ENCODE measurements at places on chromosomes 6 and 20. TPM values are rescaled to one million over a fixed set of nuclear protein-coding genes. Genes with fewer than 3 reads are reported as not detected.

DNA sequence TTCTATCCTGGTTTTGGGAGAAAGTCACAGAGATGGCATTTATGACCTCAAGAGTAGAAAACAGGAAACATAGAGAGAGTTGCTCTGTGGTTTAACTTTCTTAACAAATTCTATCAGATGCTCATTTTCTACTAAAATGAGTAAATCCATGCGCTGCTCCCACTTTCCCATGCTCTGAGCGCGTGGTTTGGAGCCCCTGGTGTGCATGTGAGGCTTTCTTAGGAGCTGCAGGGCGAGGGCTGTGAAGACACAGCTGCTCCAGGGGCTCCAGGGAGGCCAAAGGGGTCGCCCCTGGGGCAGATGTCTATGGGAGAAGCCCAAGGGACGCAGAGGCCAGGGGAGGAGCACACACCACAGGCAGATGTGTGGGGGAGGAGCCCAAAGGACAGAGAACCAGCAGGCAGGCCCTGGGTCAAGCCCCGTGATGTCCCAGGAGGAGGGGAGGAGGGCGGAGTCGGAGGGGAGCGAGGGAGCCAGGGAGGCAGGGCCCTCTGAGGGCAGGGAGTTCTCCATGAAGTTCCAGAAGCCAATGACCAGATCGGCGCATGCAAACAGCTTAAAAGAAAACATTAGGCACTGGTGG is 122.9 kb downstream of the IRF4 start:
- H3K27me3 ChIP-seq: no peaks in the 10 kb centered on the region
- H3K36me3 ChIP-seq: no peaks in the 10 kb centered on the region
- no peak for DNase-seq
- H3K27ac ChIP-seq: no peak overlapping the region

DNA sequence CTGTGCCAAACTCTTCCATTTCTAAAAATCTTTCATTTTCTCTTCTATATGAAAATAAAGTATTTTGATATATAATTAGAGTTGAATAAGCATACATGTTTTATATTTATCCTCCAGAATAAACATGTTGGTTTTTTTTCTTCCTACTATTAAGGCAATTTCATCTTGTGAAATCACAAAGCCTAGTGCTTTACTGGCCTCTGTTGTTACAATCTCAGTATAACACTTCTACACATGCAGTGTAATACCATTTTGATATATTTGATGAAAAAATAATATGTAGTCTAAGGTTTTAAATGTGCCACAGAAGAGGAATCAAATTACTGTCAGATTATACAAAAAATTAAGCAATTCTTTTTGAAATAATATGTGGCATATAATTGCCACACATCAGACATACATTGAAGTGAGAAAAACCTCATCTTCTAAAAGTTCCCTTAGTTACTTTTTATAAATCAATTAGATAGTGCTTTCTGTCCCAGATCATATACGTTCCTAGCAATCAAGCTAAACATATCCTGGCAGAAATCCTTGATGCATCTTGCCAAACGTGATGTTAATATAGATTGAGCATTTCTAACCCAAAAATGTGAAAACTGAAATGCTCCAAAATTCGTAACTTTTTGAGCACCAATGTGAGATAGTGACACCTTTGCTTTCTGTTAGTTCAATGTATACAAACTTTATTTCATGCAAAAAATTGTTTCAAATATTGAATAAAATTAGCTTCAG is 225.1 kb upstream of the MANEA start:
- no peaks in the 10 kb centered on the region for H3K27me3 ChIP-seq
- H3K4me3 ChIP-seq: no peak overlapping the region
- H3K4me1 ChIP-seq: no peaks in the 10 kb centered on the region
- no peak for DNase-seq

Gene OPRM1
- total RNA-seq: not detected

DNA sequence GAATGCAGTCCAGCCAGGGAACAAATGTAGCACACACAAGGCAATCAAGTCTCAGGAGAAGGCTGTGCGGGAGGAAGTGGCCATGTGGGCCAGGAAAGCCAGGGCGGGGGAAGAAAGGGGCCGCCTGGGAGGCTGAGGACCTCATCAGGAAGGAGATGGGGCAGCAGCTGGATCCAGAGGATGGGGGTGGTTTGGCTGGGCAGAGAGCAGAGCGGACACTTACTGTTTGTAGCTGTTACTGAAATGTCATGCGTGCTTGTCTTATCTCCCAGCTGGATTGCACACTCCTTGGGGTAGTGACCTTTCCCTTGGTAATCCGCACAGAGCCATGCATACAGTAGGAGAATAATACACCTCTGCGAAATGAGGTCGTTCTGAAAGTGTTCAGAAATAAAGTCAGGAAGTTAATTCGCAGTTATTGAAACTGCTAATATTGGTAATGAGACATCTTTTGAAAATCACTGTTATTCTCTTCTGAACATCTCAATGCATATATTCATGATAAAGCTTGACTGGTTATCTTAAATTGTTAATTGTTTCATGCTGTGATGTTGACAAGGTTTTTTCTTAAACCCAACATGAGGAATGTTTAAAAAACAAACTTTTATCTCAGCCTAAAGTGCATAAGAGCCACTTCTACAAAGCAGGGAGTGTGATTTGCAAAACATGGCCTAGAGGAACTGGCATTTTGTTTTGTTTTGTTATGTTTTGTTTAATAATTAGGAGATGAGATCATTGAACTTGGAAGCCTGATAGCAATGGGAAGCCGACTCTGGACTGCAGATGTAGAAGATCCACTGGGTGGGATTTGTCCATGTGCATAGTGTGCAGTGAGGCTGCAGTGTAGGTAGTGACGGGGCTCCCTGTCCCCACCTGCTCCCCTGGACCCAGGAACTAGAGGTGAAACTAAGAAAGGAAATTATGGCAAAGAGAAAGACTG is 18.0 kb upstream of the MAP3K4 start:
- H3K27ac ChIP-seq: no peak overlapping the region
- no peaks in the 10 kb centered on the region for H3K36me3 ChIP-seq
- H3K4me1 ChIP-seq: peaks cover 23% of the 10 kb centered on the region
- no peak overlapping the region for H3K4me3 ChIP-seq
- no peak for DNase-seq

Gene ADGRB3
- 9.6 TPM for total RNA-seq

DNA sequence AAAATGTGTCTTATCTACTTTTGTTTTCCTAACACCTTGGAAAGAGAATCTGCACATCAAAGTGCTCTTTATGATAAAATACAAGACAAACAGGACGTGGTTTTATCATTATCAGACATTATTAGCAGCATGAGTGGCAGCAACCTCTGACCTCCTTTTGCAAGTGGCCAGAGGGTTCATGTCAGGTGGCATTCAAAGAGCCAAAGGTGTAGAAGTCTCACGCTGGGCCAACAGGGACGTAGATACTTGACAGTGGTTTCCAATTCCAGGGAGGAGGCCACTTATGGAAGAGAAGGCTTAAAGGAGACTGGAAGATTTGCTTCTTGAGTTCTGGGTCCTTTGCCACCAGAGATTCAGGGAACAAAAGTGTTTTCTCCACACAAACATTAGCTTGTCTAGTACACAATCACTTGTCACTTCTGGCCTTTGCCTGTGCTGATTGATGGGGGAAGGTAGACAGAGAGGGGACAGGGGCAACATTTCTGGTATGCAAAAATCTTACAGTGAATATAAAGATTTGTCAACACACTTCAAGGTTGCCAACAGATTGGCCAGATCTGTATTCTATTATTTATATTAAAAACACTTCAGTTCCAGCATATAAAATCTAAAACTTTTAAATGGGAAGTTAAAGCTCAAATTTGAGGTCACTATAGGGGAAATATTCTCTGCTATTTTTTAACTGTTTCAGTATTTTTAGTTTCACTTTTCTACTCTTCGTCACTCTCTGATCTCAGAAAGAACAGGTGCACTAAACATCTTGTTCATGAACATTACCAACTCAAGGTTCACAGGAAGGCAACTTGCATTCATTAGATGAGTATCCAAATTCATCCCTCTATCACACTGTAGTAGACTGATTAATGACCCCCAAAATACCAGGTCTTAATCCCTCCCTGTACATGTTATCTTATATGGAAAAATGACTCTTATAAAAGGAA is 52.1 kb upstream of the FBXO30 start:
- H3K36me3 ChIP-seq: peaks cover 3% of the 10 kb centered on the region
- no peak overlapping the region for H3K27ac ChIP-seq
- no peak for DNase-seq
- H3K4me3 ChIP-seq: no peak overlapping the region
- no peaks in the 10 kb centered on the region for H3K27me3 ChIP-seq

Gene MYH7B
- total RNA-seq: 3.9 TPM

Gene CPXM1
- 2.0 TPM for total RNA-seq

GRCh38 chr6:105510746-105511145 is 107.9 kb upstream of the PREP start:
- no peaks in the 10 kb centered on the region for H3K4me1 ChIP-seq
- H3K36me3 ChIP-seq: no peaks in the 10 kb centered on the region
- no peak overlapping the region for H3K4me3 ChIP-seq
- no peak overlapping the region for H3K27ac ChIP-seq

Gene ENPP5
- total RNA-seq: 2.3 TPM

Gene LHFPL5
- total RNA-seq: not detected

GRCh38 chr6:27800731-27801373 is 111.3 kb downstream of the OR2B2 start:
- no peaks in the 10 kb centered on the region for H3K27me3 ChIP-seq
- no peaks in the 10 kb centered on the region for H3K36me3 ChIP-seq
- H3K4me3 ChIP-seq: no peak overlapping the region
- H3K27ac ChIP-seq: no peak overlapping the region

DNA sequence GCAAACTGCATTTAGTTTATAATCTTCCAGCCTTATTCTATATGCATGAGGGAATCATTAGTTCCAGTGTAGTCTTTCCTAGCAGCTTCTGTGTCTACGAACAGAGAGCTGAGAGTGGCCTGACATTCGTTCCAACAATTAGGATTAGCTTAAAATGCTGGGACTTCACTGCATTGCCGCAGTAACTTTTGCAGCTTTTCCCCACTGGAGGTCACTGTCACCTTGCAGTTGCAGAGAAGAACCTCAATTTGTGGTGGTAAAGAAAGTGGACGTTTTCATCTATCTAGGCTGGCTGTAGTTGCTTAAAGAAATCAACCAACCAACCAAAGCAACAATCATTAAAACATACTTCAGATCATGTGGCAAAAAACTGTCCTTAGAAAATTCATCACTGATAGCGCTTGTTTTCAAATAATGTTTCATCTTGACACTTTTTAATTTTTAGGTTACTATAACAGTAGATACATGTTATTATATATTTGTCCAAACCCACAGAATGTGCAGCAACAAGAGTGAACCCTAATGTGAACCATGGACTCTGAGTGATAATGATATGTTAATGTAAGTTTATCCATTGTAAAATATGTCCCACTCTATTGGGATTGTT is 12.2 kb downstream of the MYLK4 start:
- H3K36me3 ChIP-seq: no peaks in the 10 kb centered on the region
- H3K4me1 ChIP-seq: peaks cover 3% of the 10 kb centered on the region
- no peak overlapping the region for H3K4me3 ChIP-seq
- no peaks in the 10 kb centered on the region for H3K27me3 ChIP-seq
- no peak overlapping the region for H3K27ac ChIP-seq
- no peak for DNase-seq

GRCh38 chr6:33390173-33390572 is 1.4 kb upstream of the KIFC1 start:
- no peaks in the 10 kb centered on the region for H3K27me3 ChIP-seq
- H3K36me3 ChIP-seq: no peaks in the 10 kb centered on the region
- H3K4me3 ChIP-seq: no peak overlapping the region
- DNase-seq: no peak

DNA sequence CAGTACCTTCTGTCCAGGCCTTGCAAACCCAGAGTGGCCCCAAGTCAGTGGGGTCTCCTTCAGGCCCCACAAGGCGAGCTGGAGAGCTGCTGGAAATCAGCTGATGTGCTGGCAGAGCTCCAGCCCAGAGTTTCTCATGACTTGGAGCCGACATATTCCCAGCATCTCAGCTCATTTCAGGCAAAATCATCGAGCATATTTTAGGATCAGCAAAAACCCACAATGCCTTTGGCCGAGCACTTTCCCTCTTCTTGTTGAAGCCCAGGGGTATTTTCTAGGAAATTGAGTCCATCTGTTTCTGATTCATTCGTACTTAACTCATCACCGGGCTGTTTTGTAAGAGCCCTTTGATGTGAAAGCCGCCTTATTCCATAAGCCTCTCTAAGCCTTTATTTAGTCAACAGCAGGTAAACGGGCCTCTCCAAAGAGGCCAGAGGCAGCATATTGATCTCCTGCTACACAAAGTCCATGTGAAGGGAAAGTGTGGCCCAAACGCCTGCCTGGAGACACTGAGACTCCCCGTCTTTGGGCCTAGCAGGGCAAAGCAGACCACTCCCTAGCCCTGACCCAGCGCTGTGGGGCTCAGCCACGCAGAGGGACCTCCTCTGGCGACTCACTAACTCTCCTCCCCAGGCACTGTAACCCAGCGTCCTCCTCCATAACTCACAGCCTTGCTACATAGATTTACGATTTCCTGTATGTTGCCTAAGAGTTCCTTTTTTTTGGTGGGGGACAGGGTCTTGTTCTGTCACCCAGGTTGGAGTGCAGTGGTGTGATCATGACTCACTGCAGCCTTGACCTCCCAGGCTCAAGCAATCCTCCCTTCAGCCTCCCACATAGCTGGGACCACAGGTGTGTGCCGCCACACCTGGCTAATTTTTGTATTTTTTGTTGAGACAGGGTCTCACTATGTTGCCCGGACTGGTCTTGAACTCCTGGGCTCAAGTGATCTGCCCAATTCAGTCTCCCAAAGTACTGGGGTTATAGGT is 12.1 kb upstream of the C20orf203 start:
- peak; percentile 40 for DNase-seq
- peaks cover 9% of the 10 kb centered on the region for H3K36me3 ChIP-seq
- H3K27ac ChIP-seq: peak overlapping the region; percentile 53

- peaks cover 32% of the 10 kb centered on the region for H3K4me1 ChIP-seq
- H3K27me3 ChIP-seq: no peaks in the 10 kb centered on the region
- H3K4me3 ChIP-seq: no peak overlapping the region
- H3K36me3 ChIP-seq: no peaks in the 10 kb centered on the region
Observed at GRCh38 chr6:6699741-6700367, 111.3 kb downstream of the LY86 start.

Gene BEND6
- 4.2 TPM for total RNA-seq

Measured in tibial nerve (tissue), 4 donors.